ENCODE measurements at places on chromosomes 4 and X.

DNA sequence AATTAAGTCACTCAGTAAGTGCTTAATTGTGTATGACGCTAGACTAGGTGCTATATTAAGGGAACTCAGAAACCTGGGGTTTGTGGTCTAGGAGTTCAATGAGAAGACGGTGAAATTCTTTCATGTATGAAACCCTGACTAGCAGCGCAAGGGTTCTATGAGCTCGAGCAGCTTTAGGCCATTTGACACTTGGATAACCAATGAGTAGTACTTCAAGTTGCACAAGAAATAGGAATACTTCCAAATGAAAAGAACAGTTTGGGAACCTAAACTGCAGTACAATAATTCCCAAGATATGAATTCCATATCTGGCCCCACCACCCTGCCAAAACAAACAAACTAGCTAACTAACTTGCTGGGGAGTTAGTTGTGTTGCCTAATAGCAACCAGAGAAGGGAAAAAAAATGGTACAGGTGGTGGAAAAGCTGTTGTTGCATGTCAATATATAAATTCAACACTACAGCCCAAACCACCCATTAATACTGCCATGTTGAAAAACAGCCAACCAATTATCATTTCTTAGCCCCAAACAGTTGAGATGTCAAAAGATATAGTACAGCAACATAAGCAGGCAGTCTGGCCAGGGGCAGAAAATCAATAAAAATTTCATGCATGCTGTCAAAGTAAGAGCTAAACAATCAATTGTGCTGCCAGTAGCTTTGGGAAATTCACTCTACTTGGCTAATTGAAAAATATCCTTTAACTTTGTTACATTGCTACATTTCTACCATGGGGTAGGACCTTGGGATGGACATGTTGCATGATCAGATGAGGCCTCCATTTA, 54.6 kb upstream of the MCF2 start:
- DNase-seq = no peak

DNA sequence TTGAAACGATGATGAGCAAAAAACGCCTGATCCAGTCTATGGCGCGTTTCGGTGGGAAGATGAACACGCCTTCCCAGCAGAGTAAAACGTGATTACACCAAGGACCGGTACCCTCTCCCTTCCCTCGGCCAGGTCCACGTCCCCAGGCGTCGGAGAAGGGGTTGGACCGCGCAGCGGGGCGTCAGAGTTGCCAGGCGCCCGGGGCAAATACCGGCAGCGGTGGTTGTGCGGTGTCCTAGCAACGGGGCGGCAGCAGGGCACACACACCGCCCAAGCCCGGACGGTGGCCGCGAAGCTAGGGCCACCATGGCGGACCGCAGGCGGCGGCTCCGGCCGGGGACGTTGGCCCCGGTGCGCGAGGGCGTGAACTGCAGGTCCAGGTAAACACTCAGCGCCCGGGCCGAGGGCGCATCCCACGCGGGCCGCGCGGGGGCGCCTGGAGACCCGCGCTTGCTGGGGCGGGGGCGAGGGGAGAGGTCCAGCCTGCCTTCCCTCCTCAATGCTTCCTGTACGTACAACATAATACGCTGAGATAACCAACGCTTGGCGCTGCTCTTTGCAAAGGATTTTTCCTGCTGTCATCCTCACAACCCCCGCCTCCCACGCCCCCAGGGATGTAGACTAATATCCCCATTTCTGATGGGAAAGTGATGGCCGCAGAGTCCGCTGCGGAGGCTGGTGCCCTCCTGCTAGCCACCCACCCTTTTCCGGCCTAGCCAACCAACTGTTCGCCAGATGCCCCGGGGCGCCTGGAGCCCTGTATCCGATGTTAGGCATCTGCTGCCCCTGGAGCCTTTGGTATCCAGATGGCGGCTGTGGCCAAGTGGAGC, at the start of gene FAM47E:
Gene FAM47E, plus strand, starts transcription at position 281 of the 830 bp plus-strand sequence. Its CDS starts 26 bp downstream, at position 307.
- DNase-seq = no peak

DNA sequence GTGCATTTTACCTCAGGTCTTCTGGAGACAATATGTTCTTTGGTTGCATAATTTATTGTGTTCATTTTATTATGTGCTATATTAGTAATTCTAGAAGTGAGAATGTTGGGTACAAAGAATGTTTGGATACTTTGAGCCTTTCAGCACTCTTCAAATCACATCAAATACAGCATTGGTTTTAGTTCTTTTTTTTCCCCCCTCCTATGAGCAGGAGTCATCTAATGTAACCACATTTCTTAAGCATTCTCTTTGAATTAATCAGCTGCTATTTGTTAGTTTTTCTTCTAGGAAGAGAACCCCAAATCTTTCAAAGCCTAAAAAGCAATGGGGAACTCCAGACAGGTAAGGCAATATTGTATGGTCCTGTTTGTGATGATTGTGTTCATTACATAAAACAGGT, 46.7 kb downstream of the ARL9 start:
- no peak for DNase-seq

DNA sequence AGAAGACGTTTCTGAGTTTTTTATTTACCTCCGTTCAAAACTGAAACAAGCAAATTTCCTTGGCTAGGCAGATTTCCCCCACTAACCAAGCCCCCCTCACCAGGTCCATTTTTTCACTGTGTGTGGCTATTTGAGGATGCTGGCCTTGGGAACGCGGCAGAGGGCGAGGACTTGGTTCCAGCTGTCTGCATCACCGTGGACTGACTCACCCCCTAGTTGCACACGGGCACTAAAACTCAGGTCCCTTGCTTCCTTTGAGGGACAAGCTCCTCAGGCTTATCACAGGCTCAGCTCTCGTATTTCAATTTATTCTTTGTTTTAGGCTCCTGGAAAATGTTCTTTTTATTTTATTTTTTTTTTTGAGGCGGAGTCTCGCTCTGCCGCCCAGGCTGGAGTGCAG, 8.4 kb upstream of the MTNR1A start:
- no peak for DNase-seq

- no peak for DNase-seq
These were observed 459.7 kb upstream of the FAT1 start for GRCh38 chr4:187183346-187183745.

DNA sequence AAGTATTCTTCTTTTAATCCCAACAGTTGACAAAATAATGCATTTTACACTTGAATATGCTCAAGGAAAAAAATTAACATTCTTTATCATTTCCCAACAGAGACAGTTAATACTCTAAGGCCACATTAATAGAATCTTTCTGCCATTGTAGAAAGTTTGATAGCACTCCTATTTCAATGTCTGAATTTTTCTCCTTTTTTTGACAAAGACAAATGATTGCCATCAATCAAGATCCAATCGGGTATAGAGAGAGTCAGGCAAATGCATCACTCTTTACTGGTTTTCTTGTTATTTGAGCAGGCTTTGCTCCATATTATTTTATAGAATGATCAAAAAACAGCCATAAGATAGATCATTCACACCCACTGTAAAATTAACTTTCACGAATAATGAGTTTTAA, 46.1 kb downstream of the MAB21L2 start:
- DNase-seq = no peak

DNA sequence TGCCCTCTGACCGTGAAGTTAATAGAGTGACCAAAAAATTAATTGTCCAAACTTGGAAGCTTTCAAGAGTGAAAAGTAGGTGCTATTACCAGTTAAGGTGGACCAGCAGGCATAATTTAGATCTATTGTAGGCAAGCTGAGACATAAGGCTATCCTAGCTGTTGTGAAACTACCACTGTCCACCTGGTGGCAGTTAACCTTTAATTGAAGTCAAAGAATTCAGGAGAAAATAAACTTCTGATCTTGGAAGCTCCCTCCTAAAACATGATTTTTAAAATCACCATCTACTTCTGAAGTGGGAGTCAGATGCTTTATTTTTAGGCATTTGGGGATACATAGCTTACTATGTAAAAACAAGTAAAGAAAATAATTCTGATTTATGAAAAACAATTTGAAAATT, 636.3 kb upstream of the HTR2C start:
- no peak for DNase-seq

DNA sequence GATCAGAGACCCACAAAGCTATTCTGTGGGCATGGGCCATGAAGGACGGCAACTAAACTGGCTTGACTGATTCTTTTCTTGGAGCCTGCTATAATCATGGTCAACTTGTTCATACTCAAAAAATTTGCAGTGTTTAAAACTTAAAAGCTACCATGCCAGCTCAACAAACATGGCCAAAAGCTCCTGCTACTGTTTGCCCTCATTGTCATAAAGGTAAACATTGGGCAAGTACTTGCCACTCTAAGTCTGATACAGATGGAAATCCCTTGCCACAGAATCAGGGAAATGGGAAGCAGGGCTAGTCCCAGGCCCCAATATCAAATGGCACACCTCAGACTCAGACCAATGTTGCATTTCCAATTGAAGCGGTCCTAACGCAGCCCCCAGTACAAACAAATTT, 20.4 kb downstream of the UGT2B11 start:
- no peak for DNase-seq

DNA sequence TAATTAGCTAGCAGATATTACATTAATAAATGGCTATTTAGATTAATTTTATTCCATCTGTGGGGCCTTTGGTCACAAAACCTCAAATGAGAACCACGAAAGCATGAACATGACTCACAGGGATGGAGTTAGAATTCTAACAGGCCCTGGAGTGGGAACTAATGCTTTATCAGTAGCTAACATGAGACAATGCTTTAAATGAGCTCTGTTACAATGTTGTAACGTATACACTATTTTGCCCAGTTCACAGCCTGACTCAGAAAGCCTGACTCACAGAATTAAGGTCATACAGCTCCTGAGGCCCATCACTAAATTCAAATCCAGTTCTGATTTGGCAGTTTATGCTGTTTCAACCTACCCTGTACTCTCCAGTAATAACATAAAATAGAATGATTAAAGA, 23.2 kb downstream of the VEGFC start:
- no peak for DNase-seq

DNA sequence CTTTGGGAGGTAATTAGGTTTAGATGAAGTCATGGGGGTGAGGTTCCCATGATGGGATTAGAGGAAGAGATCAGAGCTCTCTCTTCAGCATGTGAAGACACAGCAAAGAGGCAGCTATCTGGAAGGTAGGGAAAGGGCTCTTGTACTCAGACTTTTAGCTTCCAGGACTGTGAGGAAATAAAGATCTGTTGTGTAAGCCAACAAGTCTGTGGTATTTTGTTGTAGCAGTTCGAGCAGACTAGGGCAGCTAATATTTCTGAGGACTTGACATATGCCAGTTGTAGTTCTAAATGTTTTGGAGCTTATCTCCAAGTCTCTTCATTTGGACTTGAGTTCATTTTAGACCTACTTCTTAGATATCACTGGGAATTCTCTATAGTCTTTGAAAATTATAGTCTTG, 137.3 kb upstream of the PDE5A start:
- no peak for DNase-seq

DNA sequence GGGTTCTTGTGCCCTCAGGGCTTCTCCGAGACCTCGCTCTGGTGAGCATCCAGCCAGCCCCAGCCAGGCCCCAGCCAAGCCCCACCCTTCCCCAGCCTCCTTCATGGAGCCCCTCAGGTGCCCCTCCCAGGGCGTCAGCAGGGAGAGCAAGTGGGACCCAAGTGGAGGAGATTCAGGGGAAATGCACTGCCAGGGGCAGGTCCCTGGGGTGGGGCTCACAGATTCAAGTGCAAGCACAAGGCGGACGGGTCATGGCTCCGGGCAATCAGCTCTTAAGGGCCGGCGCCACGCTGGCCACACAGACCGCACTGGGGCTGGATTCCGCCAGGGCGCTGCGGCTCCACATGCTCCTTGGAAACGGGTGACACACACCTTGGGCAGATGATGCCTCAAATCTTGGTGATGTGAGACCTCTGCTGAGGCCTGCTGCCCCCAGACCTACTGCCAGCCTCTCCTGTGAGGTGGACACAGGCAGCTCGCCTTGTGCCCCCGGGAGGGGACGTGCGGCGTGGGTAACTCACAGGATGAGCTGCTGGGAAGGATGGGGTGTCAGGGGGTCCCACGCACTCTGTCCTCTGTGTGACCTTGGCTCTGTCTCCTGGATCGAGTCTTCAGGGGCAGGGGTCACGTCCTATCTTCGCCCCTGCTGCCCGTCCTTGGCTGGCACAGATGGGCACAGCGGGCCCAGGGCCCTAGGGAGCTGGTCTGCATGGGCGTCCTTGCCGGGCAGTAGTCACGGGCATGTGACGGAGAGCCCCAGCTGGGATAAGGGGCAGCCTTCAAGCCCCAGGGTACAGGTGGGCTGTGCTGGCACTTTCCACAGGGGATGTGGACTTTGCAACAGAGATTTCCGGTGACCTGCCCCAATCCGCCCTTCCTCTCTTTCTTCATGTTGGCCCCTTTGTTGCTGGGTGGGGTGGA, 17.1 kb downstream of the NAT8L start:
- no peak for DNase-seq

- DNase-seq = no peak
These were observed 371.6 kb upstream of the EMCN start for GRCh38 chr4:100889401-100889800.

GRCh38 chrX:150512461-150512901, 55.9 kb upstream of the MTM1 start:
- no peak for DNase-seq

- no peak for DNase-seq
These were observed at the start of gene NUDT10 for GRCh38 chrX:51332188-51332942. TSS of gene NUDT10 (plus strand) at chrX:51332822. CDS start at chrX:51332966, 144 bp downstream.

GRCh38 chr4:137536789-137537561, 4.7 kb upstream of the PCDH18 start:
- no peak for DNase-seq

GRCh38 chr4:100254237-100254636, 64.0 kb upstream of the DDIT4L start:
- no peak for DNase-seq

DNA sequence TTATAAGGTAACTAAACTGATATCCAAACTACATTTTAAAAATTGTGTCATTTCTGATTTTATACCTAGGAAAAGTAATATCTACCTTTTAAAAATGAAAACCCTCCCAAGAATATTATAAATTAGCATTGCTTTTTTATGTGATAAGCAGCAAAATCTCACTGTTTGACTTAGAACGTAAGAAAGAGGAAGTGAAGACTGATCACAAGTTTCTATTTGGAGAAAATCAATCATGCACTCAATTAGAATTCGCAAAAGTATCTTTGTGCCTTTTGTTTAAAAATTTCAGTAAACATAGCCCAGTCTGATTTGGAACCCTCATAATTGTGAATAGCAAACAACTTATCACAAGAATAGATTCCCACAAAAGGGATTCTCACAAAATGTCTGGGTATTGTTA, 142.7 kb downstream of the TENM3 start:
- DNase-seq = no peak
